Uterus (tissue), 4 donors: ENCODE measurements at places on chromosomes 2 and 18. TPM values are rescaled to one million over a fixed set of nuclear protein-coding genes. Genes with fewer than 3 reads are reported as not detected.

The ADGRF3 gene
- 0.21 TPM for total RNA-seq

GRCh38 chr2:21330786-21331391 is 207.1 kb downstream of the TDRD15 start:
- DNase-seq = no peak

DNA sequence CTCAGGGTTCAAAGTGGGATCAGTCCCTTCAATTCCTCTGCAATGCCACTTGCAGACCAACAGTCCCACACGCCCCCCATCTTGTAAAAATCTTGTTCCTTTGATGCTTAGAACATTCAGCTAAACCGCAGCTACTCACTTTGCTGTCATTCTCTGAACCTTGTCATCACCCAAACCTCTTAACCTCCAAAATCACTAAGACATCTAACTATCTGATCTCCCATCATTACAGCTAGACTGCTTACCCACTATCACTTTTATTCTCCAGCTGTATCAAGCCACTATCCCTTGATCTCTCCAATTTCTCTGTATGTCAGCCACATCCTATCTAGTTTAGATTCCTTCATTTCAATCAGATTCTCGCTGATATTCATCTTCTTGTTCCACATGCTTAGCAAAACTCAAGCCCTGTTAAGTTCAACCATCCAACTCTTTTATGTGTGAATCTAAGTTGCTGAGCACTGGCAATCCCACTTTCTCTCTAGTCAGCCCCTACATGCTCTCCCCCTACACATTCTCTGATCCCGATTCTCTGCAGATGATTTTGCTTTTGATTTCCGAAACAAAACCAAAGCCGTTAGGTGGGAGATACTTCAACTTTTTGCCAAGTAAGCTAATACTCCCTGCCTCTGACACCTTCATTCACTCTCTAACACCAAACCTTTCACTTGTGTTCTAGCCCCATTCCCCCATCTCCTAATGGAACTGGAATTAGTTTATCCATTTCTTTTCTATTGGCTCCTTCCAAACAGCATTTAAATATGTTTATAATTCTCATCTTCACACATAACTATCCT is 4.6 kb downstream of the GTF3C2 start:
- DNase-seq = no peak

- no peak for DNase-seq
Measured at GRCh38 chr2:6956566-6956965, 39.4 kb downstream of the RNF144A start.

The LRRC30 gene
- total RNA-seq = not detected

GRCh38 chr18:78722929-78723710 is 256.5 kb upstream of the SALL3 start:
- no peak for DNase-seq

The REG3G gene
- 0.35 TPM for total RNA-seq

- DNase-seq = no peak
Measured at GRCh38 chr2:179931502-179931901, 70.1 kb upstream of the ZNF385B start.

DNA sequence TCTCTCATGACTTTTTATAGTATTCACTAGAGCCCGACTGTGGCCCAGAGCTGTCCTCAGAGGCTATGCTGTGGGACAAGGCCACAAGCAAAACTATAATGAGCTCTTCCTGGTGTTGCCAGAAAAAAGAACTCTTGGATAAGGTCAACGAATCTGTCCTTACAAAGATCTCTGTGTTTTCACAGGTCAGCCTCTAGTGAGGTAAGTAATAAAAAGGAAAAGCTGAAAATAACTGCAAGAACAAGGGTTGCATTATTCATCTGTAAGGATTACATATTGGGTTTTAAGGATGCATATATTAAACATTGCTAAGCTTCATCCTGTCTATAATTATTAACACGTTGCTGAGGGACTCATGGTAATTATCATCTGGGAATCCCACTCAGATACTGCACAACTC is 62.8 kb upstream of the ATL2 start:
- DNase-seq = no peak

GRCh38 chr2:199973703-199974102 is 18.3 kb downstream of the MAIP1 start:
- no peak for DNase-seq

DNA sequence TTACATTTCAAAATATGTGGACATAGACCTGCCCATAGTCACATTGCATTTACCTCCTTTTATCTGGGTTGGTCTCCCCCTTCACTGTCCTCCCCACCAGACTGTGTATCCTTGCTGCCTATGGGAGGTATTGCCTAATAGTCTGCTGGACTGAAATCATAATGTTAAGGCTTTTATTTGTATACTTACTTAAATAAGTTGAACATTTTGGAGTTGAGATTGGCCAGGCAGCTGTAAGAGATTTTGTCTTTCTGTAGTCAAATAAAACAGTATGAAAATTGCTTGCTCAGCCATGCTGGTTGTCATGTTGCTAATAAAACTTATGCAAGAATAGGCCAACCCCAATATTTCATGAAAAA is 280.9 kb downstream of the PTPRM start:
- no peak for DNase-seq

DNA sequence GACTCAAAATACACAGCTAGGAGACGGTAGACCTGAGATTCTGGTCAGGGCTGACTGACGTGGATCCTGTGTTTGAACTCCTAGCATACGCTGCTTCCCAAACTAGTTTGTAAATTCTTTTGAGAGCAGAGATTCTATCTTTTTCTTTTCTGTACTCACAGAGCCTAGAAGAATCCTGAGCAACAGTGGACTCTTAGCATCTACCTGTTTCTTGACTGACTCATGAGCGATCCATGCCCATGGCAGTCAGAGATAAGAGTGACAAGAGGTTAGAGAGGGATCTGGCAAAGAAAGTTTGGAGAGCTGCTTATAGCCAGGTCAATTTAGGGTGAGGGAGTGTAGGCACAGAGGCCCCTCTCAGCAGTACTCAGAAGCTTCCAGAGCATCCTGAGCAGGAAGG is 41.1 kb upstream of the PPP1CB start:
- DNase-seq = no peak

GRCh38 chr2:83579507-83579906 is 879.6 kb downstream of the SUCLG1 start:
- DNase-seq = no peak

DNA sequence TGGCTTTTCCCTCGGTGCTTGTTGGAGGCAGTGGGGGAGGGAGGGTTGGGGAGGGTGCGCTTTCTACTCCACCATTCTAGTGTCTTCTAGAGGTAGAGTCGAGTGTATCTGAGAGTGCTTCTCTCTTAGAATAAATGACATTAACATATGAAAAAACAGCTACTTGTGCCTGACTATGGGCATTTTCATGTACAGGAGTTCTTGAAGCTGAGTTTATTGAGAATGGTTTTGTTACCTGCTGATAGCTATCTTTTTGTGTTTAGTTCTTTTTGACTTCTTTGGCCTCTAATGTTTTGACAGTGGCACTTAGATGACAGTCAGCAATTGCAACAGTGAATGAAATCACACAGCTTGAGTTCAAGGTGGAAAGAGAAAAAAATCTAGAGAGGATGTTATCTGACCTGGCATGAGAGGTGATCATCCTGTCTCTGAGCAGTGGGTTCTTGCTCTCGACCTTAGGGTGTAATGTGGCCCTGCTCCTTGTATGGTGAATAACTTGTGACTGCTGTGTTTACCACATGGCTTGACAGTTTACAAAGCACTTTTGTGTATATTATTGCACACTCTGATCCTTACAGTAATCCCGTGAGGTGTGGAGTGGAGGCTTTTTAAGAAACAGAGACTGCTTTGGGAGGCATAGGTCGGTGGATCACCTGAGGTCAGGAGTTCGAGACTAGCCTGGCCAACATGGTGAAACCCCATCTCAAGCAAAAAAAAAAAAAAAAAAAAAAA is 86.7 kb downstream of the AGAP1 start:
- no peak for DNase-seq

GRCh38 chr2:73989972-73990371 is 5.3 kb downstream of the TET3 start:
- no peak for DNase-seq

The PAX8 gene
- 2.8 TPM for total RNA-seq

- no peak for DNase-seq
Measured at GRCh38 chr18:55147791-55148190, 188.5 kb upstream of the CCDC68 start.

The KCNS3 gene
- 4.8 TPM for total RNA-seq

DNA sequence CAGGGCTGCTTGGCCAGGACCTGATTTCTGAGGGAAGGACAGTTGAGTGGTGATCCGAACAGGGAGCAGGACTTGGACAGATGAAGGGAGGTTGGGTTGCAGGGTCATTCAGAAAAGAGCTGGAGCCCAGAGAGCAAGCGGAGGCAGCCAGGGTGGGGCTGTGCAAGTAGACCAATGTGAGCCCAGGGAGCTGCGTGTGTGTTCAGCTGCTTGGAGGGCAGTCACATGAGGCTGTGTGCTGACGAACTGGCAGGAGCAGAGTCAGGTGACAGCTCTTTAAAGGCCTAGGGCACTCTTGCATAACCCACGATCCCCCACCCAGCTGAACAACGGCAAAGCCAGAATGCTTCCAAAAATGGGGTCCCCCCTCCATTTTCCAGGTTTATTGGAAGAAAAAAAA is 4.6 kb upstream of the MLPH start:
- DNase-seq = peak; percentile 81

- no peak for DNase-seq
Measured at GRCh38 chr18:69250305-69251151, 150.2 kb upstream of the DOK6 start.

The SCYGR4 gene
- not detected for total RNA-seq

DNA sequence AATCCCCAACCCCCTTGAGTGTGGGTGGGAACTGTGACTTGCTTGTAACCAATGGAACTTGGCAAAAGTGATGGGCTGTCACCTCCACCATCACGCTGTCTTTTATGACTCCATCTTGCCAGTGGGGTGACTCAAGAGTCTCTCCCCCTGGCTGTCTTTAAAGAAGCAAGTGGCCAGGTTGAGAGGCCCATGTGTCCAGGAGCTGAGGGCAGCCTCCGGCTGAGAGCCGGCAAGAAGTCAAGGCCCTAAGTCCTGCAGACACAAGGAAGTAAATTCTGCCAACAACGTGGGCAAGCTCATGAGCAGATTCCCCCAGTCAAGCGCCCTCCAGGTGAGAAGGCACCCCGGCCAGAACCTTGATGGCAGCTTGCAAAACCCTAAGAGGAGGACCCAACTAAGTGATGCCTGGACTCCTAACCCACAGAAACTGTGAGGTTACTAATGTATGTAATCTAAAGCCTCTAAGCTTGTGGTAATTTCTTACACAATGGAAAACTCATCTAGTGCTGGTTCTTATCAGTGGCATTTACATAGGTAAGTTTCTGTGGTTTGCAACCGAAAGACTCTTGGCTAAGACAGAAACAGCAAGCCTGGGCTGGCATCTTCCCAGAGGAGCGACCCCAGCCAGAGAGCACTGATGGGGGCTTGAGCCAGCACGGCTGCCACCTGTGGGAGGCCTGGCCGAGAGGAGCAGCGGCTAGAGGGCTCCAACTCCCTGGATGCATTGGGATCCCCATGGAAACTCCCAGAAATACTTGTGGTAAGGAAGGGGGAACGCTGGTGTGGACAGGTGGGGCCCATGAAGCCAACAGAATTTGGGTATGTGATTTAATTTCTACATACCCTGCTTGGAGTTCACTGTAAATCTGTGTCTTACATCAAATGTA is 49.3 kb downstream of the CIB4 start:
- peak; percentile 1 for DNase-seq

DNA sequence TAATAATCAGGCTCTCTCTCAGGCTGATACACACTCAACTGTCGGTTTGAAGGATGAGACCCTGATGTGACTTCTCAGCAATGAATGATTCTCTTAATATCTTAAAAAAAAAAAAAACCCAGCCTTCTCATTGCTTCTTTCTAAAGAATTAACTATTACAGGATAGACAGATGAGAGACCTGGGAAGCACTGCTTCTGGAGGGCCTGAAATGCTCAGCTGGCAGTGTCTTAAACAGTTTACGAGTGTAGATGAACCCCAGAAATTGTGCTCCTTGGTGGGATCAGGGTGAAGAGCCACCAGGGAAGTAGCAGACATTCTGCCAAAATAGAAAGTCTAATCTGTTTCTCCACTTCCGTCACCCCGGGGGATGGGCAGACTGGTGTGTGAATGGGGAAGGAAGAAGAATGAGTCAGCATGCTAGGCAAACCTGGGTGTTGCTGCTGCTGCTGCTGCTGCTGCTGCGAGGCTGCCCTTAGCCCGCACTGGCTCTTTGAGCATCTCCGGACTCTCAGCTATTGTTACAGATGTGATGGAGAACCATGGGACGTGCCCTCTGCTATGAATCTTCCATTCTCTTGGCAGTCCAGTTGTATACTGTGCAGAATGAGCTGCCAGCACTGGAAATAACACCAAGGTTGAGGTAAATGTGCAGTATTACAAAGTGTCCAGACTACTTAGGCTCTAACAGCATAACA is 158.4 kb downstream of the SETBP1 start:
- DNase-seq = peak; percentile 66

GRCh38 chr2:26492749-26493515 is 15.0 kb upstream of the OTOF start:
- DNase-seq = no peak

DNA sequence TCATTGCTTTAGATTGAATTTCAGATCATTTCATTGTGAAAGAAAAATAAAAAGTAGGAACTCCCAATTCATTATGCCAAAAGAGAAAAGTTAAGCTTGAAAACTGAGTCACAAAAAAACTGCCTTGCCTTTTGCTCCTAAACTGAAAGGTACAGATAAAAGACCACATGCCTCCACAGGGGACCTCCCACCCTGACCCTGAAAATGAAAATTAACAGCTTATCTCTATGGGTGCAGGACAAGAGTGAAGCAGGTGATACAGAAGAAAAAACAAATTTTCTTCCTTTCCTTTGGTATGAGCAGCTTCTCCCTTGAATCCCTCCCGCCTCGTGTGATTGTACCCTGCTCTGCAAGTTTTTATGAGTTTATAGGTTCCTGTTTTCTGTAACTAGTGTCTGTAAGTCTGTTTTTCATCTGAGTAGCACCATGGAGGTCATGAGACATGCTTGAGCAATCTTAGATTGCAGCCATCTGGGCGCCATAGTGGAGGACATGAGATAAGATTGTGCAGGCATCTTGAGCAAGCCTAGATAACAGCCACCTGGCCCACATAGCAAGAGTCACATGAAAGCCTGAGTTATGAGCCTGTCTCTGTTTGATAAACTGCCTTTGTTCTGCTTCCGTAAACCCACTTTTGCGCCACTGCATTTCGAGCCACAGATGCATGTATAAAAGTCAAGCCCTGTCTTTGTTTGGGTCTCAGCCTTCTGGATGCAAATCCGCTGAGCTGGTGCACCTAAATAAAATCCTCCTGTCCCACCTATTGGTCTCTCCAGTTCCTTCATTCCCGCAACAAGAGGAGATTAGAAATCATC is 56.2 kb upstream of the DYNC1I2 start:
- DNase-seq = no peak

The CABYR gene
- total RNA-seq = 2.0 TPM

DNA sequence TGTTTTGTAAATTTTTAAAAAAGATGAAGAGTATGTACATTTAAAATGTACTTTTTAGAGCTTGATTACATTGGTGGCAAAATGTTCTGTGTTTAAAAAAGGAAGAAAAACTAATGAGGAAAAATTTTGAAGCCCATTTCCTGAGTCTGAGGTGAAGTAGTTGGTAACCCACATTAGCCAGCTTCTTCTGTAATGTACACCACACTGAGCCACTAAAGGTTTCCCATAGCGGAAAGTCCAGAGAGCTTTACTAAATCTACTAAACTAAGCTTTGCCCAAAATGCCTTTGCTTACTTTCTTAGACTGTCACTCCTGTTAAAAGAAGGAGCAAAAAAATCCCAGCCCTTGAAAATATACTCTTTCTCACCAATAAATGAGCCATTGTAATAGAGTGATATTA is 804.8 kb upstream of the ZEB2 start:
- no peak for DNase-seq

The FRZB gene
- 0.29 TPM for total RNA-seq
